SIG-M5 (cell line): ENCODE measurements at places on chromosomes 5 and 9.

DNA sequence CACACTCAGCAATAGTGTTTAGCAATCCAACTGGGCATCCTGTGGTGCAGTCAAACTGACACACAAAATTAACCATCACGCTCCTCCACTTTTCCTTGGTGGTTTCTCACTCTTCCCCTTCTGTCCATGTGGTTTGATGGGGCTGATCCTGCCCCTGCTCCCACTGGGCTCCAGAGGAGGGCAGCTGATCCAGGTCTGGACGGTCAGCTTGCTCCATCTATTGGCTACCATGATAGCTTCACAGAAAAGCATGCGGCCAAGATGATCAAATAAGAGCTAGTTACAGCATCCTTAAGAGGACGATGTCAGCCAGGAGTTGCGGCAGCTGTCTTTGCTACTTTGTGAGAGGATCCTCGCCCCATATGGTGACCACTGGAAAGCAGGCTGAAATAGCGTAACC is 29.6 kb upstream of the RANBP17 start:
- DNase-seq = no peak

DNA sequence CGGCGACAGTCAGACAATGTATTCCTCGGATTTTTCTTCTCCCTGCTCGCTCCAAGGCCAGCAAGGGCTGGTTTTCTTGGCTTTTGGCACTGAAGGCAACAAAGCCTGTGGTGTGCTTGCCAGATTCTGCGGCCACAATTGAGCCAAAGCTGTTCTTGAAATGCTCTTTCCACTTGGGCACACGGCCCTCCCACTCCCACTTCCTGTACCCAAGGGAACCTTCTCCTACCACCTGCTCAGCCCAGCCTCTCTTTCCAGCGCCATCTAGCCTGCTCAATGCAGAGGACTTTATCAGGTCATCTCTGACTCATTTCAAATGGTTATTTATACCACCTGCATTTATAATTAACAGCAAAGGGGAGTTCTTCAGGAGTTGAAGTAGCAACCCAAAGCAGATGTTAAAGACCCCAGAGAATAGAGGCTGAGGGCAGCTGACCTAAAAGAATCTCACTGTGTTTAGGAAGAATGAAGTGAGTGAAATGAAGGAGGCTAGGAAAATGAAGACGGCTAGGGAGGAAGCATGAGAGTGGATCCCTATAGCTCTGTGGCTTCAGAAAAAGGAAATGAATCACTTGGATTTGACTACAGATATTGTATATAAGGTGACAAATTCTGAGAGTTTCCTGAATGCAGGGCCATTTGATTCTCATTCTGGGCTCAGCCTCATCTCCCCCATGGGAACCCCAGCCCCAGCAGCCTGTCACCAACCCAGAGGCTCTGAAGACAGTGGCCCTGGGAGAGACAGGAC is 439.0 kb downstream of the ENC1 start:
- DNase-seq = no peak

- no peak for DNase-seq
Observed at GRCh38 chr5:902129-902916, 9.6 kb downstream of the TRIP13 start.

DNA sequence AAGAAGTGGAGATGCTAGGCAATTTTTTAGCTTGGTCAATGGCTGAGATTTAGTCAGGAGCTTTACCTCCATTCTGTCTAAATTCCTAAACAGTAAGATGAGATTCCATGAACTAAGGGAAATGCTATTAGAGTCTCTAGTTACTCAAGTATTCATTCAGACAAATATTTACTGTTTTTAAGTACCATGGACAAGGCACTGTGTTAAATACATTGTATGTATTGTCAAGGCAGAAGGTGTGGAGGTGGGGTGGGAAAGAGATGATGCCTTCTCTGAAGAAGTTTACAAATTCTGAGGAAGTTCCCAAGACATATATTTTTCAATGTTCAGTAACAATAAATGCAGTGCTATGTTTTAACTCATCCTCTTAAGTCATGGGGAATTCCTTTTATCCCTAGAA is 459.9 kb upstream of the NMUR2 start:
- DNase-seq = no peak

DNA sequence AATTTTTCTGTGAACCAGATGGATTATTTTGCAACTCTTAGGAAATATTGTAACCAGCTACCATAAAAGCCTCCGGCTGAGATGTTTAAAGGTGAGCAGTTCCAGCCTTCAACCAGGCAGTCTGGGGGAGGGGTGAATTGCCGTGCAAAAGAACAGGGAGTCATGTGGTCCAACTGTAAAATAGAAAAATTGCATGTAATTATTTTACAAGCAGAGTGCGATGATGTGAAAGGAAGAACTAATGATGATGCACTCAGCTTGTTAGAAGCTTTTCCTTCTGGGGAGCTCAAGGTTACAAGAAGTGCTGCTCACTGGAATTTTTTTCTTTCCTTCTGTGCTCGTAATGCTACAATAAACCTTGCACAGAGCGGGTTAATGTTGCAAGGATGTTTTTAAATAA is 188.7 kb upstream of the ITGA1 start:
- DNase-seq = no peak

- DNase-seq = no peak
Observed at GRCh38 chr9:78234810-78235209, 1.1 kb upstream of the CEP78 start.

DNA sequence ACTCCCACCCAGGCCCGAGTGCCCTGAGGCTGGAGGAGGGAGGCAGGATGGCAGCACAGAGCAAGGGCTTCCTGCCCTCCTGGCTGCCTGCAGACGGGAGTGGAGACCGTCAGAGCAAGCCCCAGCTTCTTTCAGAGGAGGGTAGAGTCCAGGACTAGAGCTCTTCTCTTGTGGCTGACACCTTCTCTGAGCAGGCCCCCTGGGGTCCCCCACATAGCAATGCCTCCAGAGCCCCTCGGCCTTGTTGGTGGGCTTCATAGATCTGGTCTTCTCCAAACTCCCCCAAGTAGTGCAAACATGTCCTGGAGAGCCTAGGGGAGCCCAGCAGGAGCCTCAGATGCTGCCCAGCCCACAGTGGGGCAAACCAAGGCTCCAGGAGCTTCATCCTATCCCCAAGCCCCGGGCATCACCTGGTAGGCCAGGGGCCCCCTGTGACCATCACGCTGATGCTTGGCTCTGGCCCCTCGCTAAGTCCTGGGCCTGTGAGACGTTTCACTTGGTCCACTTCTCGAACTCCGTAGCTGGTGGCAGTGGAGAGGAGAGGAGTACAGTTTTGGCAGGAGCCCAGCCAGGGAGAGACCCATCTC is 2.0 kb downstream of the MZB1 start:
- DNase-seq = no peak

DNA sequence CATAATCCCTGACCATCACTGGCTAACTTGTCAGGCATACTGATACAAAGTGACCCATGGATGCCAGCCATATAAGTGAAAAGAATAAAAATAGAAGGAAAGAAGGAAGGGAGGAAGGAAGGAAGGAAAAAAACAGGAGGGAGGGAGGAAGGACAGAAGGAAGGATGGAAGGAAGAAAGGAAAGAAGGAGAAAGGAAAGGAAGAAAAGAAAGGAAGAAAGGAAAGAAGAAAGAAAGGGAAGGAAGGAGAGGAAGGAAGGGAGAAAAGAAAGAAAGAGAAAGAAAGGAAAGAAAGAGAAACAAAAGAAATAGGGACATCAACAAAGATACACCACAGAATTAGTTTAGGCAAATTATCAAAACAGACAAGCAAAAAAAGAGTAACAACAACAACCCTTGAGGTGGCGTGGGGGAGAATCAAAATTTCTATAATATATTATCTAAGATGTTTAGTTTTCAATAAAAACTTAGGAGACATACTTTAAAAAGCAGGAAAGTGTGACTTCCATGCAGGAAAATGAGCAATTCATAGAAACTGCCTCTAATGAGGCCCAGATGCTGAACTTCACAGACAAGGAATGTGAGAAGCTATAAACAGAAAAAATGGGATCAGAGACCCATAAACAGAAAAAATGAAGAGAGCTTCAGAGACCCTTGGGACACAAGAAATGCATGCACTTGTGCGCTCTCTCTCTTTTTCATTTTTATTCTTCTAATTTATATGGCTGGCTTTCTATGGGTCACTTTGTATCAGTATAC is 96.1 kb upstream of the NFIL3 start:
- DNase-seq = no peak

GRCh38 chr9:132412089-132412488 is 2.1 kb downstream of the CFAP77 start:
- DNase-seq = no peak

DNA sequence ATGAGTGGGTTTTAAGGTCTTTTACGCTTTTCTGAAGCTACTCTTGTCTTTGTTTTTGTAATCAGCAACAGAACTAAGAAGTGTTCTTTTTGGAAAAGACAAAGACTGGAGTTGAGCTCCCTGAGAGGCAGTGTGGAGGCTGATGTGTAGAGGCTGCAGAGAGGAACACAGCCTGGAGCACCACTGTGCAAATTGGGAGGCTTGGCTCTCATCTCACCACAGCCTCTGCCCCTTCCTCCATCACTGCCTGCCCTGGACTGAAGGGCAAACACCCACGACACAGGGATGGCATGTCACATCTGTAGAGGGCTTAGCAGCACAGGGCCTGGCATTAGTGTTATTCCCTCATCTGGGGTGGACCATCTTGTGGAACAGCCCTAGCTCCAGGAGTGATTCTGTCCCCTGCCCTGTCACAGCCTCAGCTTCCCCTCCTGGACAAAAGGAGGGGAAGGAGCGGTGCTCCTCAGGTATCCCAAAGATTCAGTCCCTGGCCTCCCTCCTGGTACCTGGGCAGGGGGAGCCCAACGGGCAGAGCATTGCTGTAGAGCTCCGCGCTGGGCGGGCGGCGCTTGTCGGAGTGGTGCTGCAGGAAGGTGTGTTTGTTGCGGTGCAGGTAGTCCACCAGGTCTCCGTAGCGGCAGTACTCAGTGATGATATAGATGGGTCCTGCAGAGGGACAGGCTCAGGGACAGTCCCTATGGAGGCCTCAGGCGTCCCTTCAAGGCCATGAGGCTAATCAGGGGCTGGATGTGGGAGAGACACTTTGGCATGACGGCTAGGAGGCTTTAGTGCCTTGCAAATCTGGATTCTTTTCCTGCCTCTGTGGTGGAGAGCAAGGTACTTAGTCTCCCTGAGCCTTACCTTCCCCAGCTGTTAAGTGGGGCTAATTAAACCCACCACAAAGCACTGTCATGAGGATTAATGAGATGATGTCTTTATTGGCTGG is 32.8 kb downstream of the PDGFRB start:
- DNase-seq = no peak

- no peak for DNase-seq
Observed at GRCh38 chr5:151781201-151781600, 9.4 kb downstream of the G3BP1 start.

DNA sequence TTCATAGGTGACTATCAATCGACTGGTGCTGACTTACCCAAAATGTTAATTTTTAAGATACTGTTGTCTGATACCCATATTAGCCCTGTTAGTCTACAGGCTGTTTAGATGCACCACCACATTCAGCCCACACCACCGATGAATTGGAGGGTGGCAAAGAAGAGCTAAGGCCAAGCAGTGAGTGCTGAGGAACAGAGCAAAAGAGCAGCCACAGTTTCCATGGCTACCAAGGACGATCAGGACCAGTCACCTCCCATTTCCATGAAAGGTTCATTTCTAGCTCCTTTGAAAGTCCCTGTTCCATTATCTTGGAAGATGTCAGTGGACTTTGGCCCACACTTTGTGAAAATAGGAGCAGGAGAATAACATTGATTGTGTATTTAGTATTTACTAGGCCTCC is 362.9 kb downstream of the TRIM32 start:
- DNase-seq = no peak

DNA sequence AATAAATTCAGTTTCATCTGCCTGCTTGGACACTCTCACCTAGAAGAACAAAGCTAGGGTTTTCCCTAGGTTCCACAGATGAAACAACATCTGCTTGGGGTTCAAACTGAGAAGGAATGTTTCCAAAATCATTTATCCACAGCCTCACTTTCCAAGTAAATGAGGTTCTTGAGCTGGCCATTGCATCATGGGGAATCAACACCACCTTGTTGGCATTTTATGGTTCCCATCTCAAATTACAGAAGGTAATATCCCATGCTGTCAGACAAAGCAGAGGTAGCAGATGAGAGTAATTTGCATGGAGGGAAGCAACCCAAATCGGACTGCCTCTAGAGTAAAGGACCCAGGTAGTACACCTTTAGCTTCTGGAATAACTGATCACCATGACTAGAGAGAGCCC is 10.5 kb upstream of the NR4A3 start:
- DNase-seq = no peak

- DNase-seq = no peak
Observed at GRCh38 chr9:81053298-81054025, 635.9 kb downstream of the TLE1 start.

DNA sequence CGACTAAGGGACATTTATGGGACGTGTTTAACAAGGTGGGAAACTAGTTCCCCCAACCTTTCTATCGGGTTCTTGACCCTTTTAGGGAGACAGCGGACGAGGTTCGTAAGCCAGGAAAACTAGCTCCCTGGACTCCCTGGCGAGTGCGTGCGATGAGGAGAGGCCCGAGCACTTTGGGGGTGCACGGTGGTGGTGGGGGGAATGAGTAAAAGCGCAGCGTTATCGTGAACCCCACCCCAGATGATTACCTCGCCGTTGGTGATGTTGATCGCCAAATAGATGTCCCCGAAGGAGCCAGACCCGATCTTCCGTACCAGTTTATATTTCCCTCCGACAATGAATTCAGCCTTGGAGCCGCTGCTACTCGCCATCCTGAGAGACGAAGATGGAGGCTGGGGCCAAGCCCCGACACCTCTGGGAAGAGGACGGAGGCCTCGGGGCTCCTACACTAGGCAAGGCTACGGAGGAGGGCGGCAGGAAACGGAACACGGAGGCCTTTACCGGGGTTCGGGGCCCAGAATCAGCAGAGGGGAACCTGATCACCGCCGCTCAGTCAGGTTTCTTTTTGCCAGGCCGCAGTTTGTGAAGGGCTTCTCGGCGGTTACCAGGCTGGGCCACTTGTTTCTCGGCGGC is 529 bp downstream of the CSNK1A1 start:
- DNase-seq = no peak

- no peak for DNase-seq
Observed at GRCh38 chr5:125888358-125888757, 534.9 kb upstream of the GRAMD2B start.
